ENCODE measurements at places on chromosomes 16 and 17.

DNA sequence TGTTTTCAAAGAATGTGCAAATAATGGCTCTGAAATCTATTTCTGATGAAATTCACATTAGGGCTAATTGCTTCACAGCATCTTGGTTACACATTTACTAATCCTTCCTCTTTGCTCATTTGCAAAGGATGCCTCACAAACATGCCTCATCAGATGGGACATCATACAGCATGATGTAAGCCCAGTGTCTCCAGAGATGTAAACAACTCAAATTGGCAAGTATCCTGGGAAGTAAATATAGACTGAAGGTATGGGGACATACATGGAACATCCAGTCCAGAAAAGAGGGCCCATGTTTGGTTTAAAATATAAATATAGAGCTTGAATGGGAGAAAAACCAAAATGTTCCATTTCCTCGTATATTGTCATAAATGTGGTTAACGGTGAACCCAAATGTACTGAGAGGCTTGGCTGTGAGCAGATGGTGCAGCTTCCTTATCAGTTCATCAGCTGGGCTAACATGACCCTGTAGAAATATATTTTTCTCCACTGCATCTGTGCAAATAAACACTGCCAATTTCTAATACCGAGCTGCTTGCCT lies 142.9 kb upstream of the NUDT7 start:
- DNase-seq: no peak

GRCh38 chr17:77281122-77281903 lies 140.5 kb downstream of the SEC14L1 start:
- peak; percentile 52 for DNase-seq

GRCh38 chr16:71357681-71358080 lies 842 bp upstream of the CALB2 start:
- DNase-seq: no peak

- DNase-seq: no peak
These were observed 6.3 kb upstream of the EXOSC6 start for GRCh38 chr16:70258065-70258464.

GRCh38 chr16:85238233-85238647 lies 126.0 kb upstream of the CIBAR2 start:
- no peak for DNase-seq

DNA sequence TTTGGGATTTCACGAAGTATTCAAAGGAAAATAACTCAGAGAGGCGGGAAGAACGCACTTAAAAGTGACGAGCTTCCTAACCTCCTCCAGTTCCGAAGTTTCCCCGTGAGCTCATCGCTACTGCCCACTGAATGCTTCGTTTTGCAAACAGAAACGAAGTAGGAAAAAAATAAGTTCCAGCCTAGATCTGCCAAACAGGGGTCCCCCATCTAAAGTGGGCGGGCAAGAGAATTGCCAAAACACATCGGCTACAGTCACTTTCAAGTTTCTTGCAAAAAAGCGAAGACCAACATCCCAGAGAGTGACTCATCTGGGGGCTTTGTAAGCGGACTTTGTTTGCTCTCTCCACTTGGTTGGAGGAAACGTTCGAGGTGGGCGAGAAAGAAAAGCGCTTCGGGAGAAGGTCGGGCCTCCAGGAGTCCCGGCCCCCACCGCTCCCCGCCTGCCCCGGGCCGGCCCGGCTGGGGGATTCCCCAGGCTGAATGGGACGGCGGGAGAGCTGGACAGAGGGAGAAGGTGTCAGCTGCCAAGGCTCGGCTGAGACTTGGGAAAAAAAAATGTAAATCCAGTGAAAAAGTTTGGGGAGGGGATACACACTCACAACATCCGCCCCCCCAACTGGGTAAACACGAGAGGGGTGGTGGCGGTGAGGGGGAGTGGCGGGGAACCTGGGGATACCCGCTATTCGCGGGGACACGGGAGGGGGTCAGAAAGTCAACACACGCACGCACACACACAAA lies 1.0 kb downstream of the VEZF1 start:
- DNase-seq: peak; percentile 20

DNA sequence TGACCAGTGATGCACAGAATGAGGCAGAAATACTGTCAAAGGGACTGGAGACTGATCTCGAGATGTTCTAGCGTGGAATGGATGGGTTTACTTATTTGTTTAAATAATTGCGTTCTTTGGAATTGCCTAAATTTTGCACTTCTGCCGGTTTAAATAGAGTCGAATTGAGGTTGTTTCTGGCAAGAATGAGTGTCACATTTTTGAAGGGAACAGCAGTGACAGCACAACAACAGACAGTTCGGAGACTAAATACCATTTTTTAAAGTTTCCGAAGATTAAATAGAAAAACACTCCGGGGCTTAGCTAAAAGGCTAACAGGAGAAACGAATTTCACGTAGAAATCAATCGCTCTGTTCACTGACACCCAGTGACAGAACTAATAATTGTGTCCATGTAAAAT lies 969.2 kb upstream of the RBFOX1 start:
- no peak for DNase-seq
